Hematopoietic multipotent progenitor cell treated with erythropoietin and hydrocortisone succinate and interleukin-3 and kit ligand, for 8 days (in vitro differentiated cells): ENCODE measurements at places on chromosomes 1 and 21.
A peak's percentile ranks its signal among the peaks of the same experiment; 100 is the strongest.

DNA sequence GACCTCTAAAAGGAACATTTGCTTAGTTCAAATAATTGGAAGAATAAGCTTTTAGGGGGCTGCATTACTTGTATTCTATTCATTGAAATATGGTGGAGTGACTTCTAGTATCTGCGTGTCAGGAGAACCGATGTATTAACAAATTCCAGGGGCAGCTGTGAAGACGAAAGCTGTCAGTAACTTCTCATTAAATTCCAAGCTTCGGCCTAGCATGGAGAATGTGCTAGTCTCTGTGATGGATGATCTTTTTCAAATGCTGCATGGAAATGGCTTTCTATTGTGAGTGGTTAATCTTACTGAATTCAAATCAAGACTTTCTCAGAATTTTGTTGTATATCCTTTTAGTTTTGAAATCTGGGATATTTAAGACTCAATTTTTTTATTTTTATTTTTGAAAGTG, 429.9 kb downstream of the ADGRL2 start:
- DNase-seq: no peak

DNA sequence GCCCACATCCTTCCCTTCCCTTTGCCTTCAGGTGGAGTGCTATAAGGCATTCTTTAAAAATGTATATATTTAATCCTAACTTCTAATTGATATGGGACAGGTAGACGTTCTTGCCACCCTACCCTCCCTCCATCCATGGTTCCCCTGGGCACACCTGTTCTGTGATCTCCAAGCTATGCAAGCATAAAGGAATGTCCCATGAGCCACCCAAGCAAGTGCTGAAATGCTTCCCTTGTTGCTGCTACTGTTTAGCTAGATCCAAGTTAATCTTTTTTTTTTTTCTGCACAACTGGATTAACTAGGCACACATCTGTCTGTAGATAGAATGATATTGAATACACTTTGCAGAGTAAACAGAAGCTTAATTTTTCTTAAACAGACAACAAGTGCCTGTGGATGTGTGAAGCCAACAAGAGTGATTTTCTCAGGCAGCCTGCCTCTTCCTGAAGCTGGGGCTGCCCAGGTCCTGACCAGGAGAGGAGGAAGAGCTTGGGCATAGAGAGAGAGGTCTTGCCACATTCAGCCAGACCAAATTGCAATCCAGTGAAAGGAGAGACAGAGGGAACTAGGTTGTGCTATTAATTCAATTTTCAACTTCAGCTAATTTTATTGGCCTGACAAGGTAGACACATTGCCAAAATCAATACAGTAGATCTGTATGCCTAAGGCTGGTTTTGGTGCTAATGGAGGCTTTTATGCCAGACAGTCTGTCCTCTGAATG, 28.2 kb upstream of the ATP1B1 start:
- no peak for DNase-seq

- no peak for DNase-seq
Measured at GRCh38 chr1:22291494-22291893, 148.6 kb upstream of the WNT4 start.

GRCh38 chr21:25988738-25989137, 181.8 kb downstream of the APP start:
- DNase-seq: no peak

- DNase-seq: no peak
Measured at GRCh38 chr1:24939675-24940193, 9.7 kb upstream of the RUNX3 start.

DNA sequence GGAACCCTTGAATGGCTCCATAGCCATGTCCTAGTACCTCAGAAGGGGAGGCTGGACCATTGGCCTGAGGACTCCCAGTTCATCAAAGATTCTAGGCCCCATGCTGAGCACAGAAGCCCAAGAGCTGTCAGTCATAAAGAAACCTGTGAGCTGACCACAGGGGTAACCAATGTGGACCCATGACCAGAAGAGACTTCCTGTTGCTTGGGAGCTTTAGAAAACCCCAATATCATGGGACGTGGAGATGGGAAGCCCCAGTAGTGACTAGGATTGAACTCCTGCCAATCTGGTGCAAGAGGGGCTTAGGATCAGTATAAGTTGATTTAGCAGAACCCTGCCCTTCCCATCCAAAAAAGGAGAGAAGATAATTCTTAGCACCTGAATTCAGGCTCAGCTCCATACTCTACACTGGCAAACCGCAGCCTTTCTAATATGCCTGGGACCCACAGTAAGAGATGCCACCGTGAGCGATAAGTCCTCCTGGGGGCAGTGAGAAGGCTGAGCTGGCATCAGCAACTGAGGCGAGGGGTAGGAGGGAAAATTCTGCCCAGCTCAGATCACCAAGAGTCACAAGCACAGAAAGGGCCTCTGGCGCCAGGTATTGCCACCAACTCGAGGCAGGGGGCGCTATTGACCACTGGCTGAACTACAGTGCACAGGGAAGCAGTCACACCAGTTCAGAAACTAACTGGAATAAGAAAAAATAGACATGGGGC, 108.9 kb downstream of the CAPN8 start:
- DNase-seq: peak; percentile 37

DNA sequence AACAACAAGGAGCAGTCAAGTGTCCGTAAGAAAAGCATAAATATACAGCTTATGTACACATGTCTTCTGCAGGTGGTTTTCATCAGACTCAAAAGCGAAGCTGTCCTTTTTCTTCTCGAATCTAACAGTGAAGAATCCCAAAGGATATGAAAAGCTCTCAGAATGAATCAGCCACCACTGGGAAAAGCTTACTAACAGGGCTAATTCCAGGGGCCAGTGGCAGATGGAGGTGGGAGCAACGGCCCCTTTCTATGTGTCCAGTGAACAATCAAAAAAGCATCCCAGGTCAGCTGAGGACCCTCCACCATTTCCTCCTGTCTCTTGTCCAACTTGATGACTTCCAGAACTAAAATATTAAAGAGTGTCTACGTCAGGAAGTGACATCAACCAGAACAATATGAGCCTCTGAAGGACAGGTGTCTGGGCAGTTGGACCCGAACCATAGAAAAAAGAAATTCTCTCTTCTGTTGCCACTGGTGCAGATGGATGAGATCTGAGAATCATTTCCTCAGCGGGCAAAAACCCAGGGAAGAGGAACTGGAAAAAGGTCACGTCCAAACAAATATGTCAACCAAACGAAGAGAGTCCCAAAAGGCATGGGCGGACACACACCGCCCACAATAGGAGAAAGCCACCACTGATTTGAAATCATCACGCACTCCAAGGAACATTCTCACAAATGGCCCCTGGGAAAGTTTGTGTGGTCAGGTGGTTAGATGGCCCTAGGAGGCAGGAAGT, 70.4 kb upstream of the TIAM1 start:
- DNase-seq: no peak

GRCh38 chr1:53682881-53683280, 56.1 kb downstream of the GLIS1 start:
- no peak for DNase-seq

- no peak for DNase-seq
Measured at GRCh38 chr1:200369131-200369530, 40.7 kb downstream of the ZNF281 start.

DNA sequence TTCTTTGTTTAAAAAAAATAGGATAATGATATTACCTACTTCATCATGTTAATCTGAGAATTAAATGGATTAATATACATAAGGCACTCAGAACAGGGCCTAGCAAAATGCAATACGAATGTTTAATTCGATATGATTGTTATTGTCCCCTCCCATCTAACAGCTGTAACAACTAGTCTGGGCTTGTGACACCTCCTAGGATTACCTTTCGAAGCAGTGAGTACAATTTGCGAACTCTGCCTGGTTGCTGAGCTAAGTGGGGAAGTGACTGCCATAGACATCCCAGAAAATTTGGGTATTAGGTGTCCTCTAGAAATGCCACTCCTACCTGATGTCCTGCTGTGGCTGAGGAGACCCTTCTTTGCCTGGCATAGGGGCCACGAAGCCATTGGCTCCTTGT, 3.0 kb downstream of the RASSF5 start:
- DNase-seq: no peak

- no peak for DNase-seq
Measured at GRCh38 chr1:94169126-94169525, 48.2 kb upstream of the ABCA4 start.

GRCh38 chr1:214983126-214983869, 99.2 kb upstream of the KCNK2 start:
- no peak for DNase-seq

- DNase-seq: no peak
Measured at GRCh38 chr1:89810302-89810701, 10.5 kb upstream of the LRRC8D start.

- no peak for DNase-seq
Measured at GRCh38 chr1:206110161-206110560, 7.0 kb downstream of the AVPR1B start.

DNA sequence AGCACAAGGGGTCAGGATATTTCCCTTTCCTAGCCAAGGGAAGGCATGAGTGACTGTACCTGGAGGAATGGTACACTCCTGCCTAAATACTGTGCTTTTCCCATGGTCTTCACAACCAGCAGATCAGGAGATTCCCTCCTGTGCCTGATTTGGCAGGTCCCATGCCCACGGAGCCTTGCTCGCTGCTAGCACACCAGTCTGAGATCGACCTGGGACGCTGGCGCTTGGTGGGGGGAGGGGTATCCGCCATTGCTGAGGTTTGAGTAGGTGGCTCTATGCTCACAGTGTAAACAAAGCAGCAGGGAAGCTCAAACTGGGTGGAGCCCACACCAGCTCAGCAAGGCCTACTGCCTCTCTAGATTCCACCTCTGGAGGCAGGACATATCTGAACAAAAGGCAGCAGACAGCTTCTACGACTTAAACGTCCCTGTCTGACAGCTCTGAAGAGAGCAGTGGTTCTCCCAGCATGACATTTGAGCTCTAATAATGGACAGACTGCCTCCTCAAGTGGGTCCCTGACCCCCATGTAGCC, 486.0 kb upstream of the CHRM3 start:
- DNase-seq: no peak

- no peak for DNase-seq
Measured at GRCh38 chr1:160646711-160647328, at the start of gene SLAMF1. Gene SLAMF1 (minus strand): TSS chr1:160647044. CDS start chr1:160646945, 99 bp downstream.

GRCh38 chr1:94183197-94183815, 54.1 kb downstream of the ARHGAP29 start:
- DNase-seq: no peak

DNA sequence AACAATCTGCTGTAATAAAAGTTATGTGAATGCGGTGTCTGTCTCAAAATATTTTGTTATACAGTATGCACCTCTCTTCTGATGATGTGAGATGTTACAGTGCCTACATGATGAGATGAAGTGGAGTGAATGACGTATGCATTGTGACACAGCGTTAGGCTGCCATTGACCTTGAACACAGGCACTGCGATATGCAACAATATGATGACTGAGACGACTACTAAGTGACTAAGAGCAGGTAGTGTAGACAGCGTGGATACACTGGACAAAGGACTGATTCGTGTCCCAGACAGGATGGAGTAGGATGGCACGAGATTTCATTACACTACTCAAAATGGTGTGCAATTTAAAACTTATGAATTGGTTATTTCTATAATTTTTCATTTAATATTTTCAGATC, 8.4 kb downstream of the SGIP1 start:
- no peak for DNase-seq

GRCh38 chr1:220699044-220699443, 8.9 kb downstream of the C1orf115 start:
- DNase-seq: no peak

GRCh38 chr1:181765451-181766026, 282.2 kb downstream of the CACNA1E start:
- no peak for DNase-seq

DNA sequence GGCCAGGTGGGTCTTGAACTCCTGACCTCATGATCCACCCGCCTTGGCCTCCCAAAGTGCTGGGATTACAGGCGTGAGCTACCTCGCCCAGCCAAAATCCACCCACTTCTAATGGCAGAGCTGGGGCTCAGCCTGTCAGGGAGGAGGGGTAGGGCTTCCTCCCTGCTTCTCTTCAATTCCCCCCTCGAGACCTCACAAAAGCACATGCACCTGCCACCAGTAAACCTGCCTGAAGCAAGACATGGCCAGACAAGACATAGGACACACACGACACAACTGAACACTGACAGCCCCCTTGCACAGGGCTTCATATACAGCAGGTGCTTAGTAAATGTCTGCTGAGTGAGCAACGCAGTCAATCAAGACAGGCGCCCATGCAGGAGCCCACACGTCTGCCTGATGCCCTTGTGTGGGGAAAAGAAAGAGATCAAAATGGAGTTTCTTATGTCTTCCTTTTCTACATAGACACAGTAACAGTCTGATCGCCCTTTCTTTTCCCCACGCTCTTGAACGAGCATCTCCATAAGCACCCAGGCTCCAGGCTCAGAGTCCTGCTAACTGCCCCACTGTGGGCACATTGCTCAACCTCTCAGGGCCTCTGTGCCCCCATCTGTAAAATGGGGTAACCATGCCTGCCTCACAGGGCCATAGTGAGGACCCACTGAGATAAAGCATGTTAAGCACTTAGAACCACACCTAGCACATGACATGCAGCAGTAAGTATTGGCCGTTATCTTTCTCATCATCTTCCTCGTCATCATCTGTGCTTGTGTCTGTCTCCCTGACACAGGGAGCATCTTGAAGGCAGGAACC, 8.8 kb downstream of the SDC3 start:
- no peak for DNase-seq

GRCh38 chr1:39995973-39996393, 41.0 kb downstream of the MFSD2A start:
- DNase-seq: no peak

- no peak for DNase-seq
Measured at GRCh38 chr1:203839081-203839480, 22.3 kb upstream of the SNRPE start.

GRCh38 chr1:171446386-171446785, 38.9 kb upstream of the PRRC2C start:
- no peak for DNase-seq

DNA sequence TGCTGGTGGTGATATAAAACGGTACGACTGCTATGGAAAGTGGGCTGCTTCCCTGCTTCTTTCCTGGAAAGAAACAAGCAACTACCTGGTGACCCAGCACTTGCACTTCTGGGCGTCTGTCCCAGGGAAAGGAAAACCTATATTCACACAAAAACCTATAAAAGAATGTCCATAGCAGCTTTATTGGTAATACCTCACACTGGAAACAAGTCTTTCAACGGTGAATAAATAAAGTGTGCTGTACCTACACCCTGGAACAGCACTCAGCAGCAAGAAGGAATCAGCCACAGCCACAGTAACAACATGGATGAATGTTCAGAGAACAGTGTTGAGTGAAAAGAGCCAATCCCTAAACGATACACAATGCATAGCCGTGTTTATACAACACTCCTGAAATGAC, 19.9 kb downstream of the SLC19A1 start:
- DNase-seq: no peak

DNA sequence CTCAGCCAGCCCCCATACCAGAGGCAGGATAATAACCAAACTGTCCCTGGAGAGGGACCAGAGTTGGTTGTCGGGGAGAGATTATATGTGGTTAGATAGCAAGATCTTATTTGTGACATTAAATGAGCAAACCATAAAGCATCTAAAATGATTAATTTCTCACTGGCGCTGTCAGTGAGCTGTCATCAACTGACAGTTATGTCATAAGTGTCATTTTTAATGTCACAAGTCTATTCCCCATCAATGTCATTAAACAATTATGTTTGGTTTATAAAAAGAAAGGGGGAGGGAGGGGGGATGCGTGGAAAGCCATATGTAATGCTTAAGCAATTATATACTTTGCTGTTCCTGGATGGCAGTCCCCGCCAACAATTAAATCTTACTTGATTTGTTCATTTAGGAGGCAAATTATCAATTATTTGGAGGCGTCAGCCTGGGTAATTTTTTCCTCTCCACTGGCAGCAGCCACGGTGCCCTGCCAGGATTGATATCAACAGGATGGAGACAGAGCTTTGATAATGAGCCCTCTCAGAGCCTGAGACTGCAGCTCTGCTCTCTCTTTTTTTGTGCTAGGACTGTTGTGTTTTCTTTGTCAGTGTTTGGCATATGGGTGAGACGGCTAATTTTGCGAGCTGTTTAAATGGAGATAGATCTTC, 333.6 kb upstream of the CAMK1G start:
- DNase-seq: no peak
